ENCODE measurements at places on chromosomes 11 and 22.
A peak's percentile ranks its signal among the peaks of the same experiment; 100 is the strongest.

DNA sequence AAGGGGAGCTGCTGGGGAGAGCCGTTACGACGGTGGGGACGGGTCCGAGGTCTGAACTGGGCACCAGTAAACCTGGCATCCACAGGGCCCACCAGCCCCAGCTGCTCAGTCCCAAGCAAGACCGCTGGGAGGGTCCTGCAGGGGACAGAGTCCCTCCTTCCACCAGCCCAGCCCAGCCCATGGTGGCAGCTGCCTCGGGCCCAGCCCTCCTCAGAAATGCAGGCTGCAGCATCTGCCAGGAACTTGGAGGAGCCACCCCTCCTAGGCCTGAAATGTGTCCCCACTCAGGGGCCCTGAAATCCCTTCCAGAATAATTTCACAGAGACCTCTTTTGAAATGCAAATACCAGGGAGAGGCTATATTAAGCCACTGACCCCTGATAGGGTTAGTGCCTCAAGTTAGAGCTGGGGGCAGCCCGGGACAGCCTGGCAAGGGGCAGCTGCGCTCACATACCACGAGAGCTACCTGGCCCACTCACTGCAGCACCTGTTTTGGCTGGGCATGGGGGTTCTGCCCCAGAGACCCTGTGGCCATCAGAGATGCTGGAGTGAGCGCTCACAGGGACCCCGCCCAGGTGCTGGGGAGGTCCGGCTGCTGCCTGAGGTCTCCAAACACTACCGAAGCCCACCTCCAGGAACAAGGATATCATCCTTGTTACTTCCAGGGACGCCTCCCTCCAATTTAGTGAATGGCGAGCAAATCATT lies 53.1 kb downstream of the CELSR1 start:
- no peak for DNase-seq

DNA sequence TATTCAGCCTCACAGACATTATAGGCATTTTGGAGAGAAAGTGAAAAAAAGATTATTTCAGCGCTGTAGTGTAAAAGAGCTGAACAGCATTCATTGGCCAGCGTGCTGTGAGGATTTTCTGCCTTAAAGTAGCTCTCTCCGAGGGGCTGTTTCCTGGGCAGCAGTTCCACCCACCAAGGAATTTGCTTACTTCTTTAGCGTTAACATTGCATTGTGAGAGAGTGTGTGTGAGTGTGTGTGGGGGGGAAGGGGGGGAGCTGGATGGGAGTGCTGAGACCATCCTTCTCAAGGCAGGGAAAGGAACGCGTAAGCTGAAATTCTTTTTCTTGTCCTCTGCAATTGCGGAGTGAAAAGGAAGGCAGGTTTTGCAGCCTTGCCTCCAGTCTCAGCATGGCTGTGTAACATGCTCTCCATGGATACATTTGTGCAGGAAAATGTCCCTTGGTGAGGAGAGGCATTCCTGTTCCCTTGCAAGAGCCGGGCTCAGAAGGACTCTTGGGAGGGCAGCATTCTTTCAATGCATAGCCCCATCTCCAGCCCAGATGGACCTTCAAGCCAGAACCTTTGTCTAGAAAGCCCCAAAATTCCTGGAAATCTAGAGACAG lies 159.9 kb upstream of the NAV2 start:
- DNase-seq = no peak

- DNase-seq = no peak
Measured at GRCh38 chr22:29985912-29986311, 94.4 kb upstream of the HORMAD2 start.

DNA sequence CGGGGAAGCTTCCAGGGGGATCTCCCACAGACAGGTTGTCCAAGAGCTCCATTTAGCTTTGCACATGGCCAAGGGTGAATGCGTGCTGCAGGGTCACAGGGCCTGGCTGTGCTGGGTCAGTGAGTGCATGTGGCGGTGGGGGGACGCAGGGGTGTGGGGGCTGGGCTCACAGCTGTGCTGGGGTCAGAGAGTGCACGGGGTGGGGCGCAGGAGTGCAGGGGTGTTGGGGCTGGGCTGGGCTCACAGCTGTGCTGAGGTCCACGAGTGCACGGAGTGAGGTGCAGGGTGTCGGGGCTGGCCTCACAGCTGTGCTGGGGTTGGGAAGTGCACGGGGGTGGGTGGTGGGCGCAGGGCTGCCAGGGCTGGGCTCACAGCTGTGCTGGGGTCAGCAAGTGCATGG lies 557.7 kb downstream of the BRD1 start:
- no peak for DNase-seq

- DNase-seq = no peak
Measured at GRCh38 chr11:35144136-35144741, 5.3 kb downstream of the CD44 start.

- no peak for DNase-seq
Measured at GRCh38 chr11:61106894-61107470, 4.7 kb downstream of the CD5 start.

GRCh38 chr11:108994887-108995286 lies 330.0 kb downstream of the DDX10 start:
- DNase-seq = no peak

DNA sequence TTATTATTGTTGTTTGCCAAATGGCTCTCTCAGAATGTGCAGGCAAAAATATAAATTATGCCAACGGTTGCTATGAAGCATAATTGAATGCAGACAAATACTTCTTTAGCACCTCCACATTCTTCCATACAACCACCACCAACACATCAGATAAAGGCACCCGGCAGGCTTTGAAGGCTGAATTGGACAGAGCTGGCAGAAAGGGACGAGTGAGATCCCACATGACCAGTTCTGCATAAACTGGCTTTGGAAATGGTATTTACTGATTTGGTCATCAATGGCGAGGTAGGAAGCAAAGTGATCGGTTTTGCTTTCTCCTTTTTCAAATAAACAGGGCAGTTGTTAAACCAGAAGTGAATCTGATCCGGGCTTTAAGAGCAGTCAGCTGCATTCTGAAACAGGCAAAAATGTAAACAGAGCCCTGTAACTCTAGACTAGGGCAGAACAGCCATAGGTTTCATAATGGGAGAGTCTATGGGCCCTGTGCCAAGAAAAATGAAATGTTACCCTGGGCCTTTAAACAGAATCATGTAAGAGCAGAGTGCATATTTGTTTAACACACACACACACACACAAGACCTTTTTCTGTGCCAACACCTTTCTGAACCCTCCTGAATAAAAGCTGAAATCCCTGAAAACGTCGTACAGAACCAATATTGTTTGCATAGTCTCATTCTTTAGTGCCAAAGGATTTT lies 97.7 kb downstream of the MPPED2 start:
- DNase-seq = no peak

GRCh38 chr22:17941471-17942406 lies 82.6 kb downstream of the MICAL3 start:
- DNase-seq = no peak

DNA sequence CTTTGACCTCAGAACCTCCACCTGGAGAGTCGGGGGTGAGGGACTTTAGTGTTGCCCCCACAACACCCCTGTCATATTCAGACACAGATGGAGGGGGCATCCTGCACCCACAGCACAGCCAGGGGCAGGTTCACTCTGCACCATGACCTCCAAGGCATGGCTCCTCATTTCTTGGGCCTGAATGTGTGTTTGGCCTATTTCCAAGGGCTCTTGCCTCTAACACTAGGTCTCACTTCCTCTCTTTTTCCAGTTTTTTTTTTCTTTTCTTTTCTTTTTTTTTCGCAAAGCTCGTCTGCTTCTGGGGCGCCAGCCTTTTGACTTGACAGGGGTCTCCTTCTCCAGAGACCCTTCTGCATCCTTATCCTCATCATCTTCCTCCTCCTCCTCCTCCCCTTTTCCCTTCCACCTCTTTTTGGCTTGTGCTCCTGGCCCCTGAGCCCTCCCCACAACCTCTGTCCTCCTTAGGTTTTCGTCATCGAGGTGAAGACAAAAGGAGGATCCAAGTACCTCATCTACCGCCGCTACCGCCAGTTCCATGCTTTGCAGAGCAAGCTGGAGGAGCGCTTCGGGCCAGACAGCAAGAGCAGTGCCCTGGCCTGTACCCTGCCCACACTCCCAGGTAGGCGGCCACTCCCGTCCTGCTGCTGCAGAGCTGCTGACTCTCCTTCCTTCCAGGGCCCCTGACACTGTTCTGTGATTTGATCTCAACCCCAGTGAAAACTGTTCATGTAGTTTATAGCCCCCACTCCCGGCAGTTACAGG lies 3.8 kb downstream of the NCF4 start:
- DNase-seq = no peak

DNA sequence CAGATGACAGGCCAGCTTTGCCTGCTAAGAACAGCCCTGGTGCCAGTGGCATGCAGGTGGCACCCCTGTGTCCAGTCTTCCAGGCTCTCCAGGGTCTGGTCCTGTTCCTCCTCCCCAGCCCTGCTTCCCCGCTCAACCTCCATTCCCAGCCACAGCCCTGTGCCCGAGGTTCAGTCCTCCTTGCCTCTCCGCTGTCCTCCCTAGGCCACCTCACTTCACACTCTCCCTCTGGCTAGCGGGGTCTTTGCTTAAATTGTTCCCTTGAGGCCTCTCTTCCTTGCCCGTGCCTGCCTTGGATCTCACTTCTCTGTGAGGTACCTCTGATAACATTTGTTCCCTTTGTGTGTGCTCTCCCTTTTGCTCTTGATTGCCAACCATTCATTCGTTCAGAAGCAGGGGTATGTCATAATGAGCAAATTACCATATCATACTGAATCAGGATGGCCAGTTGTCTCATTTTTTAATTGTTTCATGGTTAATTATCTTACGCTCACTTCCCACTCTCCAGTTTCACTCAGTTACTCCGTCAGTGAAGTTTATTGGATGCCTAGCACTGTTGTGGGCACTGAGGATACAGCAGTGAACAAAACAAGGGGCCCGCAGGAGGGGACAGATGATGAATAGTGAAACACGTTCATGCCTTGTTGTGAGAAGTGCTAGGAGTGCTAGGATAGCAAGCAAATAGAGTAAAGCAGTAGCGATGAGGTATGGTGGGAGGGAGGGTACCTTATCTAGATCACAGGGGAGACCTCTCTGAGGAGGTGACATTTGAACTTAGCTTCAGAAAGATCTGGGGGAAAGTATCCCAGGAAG lies 7.4 kb downstream of the BMAL1 start:
- DNase-seq = no peak

DNA sequence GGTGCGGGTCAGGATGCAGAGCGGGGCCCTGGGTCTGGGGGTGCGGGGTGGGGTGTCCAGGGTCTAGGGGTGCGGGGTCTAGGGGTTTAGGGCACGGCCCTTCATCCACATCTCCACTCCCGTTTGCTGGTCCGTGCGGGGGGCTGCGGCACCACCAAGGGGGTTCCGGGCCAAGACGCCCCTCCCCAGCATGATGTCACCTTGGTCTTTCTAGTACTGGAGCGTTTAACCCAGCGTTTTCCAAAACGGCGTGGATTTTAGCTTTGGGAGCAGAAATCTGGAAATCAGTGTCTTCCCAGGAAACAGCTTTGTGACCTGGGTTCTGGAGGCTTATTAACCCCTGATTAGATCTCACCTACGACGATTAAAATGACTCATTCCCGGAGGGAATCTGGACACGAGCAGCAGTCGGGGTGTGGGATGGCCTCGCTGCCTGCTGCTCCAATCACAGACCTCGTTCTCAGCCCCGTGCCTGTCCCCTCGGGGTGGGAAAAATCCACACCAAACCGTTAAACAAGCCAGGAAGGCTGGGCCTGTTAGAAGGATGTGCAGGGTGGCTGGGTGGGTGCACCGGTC lies 759 bp downstream of the AP2A2 start:
- no peak for DNase-seq

- no peak for DNase-seq
Measured at GRCh38 chr22:27128461-27129085, 471.2 kb downstream of the MIAT start.

DNA sequence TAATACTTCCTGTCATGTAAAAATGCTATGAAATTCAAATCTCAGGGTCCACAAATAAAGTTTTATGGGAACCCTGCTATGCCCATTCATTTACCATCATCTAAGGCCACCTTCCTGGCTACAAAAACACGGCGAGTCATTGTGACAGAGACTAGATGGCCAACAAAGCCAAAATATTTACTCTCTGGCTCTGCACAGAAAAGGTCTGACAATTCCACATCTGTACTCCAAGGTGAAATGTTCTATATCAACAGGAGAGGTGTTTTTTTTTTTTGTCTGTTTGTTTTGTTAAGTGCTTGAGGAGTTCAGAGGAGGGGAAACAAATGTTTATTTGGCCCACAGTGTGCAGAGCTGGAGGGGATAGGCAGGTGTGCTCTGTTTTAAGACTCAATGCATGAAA lies 18.6 kb upstream of the TMA7B start:
- DNase-seq = no peak

DNA sequence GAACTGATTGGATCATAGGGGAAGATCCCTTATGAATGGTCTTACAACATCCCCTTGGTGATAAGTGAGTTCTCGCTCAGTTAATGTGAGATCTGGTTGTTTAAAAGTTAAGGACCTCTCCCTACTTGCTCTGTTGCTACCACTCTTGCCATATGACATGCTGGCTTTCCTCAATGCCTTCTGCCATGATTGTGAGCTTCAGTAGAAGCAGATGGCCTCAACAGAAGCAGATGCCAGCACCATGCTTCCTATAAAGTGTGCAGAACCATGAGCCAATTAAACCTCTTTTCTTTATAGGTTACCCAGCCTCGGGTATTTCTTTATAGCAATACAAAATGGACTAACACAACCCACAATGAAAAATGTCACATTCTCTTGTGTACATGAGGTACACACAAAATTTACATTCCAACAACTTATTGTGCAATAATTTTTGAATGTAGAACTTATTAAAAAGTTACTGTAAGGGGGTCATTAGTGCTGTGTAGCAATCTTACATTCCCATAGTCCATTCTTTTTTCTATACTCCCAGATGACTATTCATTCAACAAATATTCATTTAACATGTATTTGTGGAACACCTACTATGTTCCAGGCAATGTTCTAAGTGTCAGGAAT lies 10.3 kb downstream of the CYP2R1 start:
- DNase-seq = no peak

GRCh38 chr11:131888230-131888855 lies 517.9 kb downstream of the NTM start:
- no peak for DNase-seq

GRCh38 chr22:25113316-25113721 lies 86.3 kb upstream of the CRYBB3 start:
- no peak for DNase-seq

- no peak for DNase-seq
Measured at GRCh38 chr11:73598719-73599379, 937 bp upstream of the FAM168A start.

GRCh38 chr22:38411016-38411415 lies 44.0 kb downstream of the KCNJ4 start:
- DNase-seq = no peak

GRCh38 chr11:111734101-111734953 lies 31.9 kb downstream of the PPP2R1B start:
- DNase-seq = no peak

- DNase-seq = no peak
Measured at GRCh38 chr11:78698612-78699011, 123.9 kb upstream of the NARS2 start.

GRCh38 chr11:1744891-1745700 lies 5.3 kb downstream of the IFITM10 start:
- peak; percentile 89 for DNase-seq
